Myocyte (in vitro differentiated cells): ENCODE measurements at places on chromosomes 7 and 10.

- DNase-seq: peak; percentile 24
Observed at GRCh38 chr7:93008833-93009232, 108.9 kb downstream of the SAMD9 start.

- DNase-seq: peak; percentile 26
Observed at GRCh38 chr7:94142281-94142680, 138.1 kb upstream of the BET1 start.

GRCh38 chr7:716636-717035 lies 9.9 kb upstream of the DNAAF5 start:
- DNase-seq: no peak

DNA sequence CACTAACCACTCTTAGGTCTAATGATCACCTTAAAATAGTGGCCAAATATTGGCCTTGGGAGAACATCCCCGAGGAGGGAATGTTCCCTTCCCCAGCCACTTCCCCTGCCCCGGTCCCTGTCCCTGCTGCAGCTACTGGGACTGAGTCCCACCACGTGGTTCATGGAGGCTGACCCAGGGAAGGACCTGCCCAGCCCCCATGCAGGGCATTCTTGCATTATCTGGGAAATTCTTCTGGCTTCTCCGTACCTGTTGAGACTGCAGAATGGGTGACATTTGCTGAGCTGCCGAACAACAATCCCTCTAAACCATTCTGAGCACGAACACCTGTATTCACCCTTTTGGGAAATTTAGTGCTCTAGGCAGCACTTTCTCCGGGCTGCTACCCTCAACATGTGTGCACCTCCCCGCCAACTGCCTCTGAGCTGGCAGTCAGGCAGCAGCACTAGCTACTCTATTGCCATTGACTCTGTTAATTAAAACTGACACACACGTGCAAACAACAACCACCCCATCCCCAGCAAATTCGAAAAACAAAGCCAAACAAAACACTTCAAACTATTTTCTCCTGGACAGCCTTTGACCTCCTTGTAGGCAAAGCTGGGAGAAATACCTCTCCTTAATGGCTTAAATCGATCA lies 567.4 kb upstream of the MKI67 start:
- DNase-seq: no peak

GRCh38 chr10:131792809-131793208 lies 108.0 kb upstream of the PPP2R2D start:
- no peak for DNase-seq

- DNase-seq: no peak
Observed at GRCh38 chr7:46068159-46068558, 147.1 kb upstream of the IGFBP3 start.

DNA sequence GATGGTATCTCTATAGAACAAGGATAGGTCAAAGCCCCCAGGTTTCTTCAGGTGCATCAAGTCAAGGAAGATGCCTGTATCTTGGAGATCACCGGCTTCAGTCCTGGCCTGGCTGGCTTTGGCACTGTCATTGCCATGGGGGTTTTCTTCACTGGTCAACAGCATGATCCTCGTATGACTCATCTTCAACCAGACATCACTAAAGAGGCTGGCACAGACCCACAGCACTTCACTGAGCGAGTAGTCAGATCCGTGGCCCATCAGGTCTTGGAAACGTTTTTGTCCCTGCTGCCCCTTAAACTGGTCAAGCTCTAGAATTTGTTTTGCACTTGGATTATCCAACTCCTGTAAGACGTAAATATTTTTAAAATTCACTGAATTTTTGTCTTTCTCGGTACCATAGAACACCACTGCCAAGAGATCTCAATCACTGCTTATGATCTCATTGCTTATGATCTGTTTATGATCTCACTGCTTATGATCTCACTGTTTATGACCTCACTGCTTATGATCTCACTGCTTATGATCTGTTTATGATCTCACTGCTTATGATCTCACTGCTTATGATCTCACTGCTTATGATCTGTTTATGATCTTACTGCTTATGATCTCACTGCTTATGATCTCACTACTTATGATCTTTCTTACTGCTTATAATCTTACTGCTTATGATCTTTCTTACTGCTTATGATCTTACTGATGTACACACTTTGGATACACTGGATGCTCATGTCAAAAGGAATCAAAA lies 135.2 kb downstream of the CYP26A1 start:
- peak; percentile 34 for DNase-seq

DNA sequence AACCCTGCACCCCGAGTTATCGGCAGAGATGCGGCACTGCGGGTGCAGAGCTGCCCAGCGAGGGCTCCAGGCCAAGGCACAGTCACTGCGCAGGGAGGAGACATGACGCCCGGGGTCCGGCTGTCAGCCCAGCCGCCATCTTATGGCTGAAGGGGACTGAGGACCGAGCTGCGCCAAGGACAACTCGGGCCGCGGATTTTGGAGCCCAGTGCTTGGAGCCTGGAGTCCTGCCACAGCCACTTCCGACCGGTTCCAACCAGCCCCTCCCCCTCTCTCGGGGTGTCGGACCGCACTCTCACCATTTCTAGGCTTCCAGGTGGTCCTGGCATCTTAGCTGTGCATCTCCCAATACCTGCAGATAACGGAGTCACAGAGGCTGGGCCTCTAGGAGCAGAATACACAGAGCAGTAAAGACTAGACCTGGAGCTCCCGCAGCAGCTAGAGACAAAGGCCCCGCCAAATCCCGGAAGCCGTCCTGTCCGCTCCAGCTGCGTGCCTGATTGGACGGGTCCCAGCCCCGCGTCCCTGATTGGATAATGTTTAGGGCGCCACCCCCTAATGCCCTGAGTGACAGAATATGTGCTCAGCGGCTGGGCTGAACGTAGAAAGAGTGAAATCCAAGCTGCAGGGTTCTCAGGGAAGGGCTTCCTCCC lies at the start of gene ZNF680:
ZNF680 (minus strand) TSS at position 446 of the 653 bp plus-strand sequence; CDS start at position 329, 117 bp downstream.
- DNase-seq: peak; percentile 99

- DNase-seq: no peak
Observed at GRCh38 chr7:24943096-24943948, 36.7 kb downstream of the OSBPL3 start.
